ENCODE measurements at places on chromosomes 3 and 15.

DNA sequence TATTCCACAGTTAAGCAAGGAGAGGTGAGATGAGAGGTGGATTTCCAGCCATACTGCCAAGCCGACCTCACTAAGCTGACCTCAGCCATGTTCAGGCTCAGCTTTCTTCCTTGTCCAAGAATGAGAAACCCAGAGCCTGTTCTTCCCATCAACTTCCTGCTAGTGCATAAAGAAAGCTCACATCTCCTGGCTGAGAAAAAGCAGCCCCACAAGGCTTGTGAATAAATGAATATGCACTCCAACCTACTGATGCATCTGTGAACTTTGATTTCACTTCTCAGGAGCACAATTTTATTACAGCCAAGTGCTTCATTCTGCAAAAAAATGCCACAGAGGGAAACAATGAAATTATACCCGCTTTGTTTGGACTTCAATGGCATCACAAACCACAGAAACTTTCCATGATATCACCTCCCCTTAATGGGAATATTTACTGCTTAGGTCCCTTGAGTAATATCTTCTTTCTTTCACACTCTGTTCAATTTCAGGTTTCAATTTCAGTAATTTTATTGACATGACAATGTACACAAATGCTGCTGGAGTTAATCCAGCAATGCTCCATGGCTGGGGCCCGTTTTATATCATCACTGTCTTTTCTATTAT is 437.0 kb upstream of the PPP2R3A start:
- no peak for DNase-seq

- DNase-seq, result no peak
Measured at GRCh38 chr3:46896386-46896785, 18.9 kb downstream of the PTH1R start.

DNA sequence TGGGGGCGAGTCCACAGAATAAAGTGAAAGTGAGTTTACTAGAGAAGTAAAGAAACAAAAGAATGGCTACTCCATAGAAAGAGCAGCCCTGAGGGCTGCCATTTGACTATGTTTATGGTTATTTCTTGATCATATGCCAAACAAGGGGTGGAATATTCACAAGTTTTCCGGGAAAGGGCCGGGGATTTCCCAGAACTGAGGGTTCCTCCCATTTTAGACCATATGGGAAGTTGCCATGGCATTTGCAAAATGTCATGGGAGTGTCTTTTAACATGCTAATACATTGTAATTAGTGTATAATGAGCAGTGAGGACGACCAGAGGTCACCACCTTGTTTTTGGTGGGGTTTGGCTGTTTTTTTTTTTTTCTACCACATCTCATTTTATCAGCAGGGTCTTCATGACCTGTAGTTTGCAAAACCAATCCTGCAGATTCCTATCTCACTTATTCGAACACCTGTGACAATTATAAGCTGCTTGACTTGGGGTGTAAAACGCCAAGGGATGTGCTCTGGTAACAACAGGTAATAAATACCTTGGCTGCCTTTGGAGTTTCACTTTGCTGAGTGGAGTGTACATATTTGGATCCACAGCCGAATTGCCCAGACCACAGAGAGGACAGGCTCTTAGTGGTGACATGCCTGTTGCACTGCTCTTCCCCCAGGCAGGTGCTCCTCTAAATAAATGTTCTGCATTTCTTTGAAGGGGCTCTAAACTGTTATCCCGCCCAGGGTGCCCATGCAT is 43.6 kb downstream of the C2CD4B start:
- DNase-seq, result no peak

DNA sequence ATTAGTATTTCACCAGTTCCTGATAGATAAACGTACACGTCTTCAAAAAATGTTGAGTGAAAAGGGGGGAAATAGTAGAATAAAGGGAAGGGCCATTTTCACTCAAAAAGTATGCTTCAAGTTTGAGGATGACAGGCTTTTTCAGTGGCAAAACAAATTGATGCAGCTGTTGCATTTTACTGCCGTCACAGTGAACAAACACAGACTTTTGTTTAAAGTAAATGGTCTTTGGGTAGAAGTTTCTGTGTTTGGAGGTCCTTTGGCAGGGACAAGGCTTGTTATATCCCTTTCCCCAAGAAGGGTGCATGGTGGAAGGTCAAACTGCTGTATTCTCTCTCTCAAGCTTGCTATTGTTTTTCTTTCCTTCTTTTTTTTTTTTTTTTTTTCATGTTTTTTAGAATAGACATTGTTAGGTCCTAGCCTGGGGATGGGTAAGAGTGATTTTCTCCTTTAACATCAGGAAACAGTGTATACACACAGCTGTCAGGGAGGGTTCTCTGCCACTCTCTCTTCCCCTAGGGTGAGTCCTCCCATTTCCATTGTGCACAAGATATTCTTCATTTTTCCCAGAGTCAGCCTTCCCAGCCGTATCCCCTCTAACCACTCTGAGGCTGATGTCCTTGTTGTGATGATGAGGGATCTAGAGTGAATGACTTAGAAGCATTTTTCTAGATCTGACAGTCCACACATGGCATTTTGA is 6.6 kb upstream of the SUCNR1 start:
- no peak for DNase-seq

DNA sequence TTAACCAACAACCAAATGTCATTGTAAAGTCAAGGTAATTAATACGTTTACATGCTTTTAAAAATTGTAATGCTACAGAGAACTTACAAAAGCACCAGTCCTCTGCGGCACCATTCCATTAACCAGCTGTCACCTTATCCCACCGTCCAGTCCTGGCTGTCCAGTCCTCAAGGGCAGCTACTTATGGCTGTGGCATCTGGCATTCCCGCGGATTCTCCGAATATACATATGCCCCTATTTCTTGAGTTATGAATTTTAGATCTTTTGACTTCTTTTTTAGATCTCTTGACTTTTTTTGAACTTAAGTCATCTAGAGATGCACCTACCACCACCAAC is 382 bp upstream of the POMGNT2 start:
- DNase-seq, result no peak

DNA sequence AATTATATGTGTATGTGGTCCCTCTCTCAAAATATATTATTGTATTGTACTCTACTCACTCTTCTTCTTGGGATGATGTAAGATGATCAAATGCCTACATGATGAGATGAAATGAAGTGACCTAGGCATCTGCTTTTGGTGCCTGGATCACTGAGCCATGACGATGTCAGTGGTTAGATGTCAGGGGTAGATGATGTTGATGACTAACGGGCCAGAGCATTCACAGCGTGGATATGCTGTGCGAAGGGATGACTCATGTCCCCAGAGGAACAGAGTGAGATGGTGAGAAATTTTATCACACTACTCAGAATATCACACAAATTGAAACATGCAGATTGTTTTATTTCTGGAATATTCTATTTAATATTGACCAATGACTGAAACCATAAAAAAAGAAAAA is 233.9 kb upstream of the CADM2 start:
- no peak for DNase-seq

DNA sequence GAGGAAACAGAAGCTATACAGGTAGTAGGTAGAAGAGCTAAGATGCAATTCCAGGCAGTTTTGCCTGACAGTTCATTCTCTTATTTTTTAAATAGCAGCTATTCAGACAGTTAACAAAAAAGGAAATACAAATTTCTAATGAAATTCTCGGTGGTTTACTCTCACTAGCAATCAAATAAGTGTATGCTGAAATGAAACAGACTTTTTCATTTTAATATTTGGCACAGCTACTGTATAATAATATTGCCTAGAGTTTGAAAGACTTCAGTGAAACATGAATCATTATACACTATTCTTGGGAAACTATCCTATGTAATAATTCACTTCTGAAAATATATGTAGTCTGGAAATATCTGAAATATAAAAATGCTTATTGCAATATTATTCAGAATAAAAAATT is 463.2 kb upstream of the AGTR1 start:
- DNase-seq, result no peak

GRCh38 chr3:168998792-168999191 is 664.7 kb downstream of the MECOM start:
- no peak for DNase-seq

DNA sequence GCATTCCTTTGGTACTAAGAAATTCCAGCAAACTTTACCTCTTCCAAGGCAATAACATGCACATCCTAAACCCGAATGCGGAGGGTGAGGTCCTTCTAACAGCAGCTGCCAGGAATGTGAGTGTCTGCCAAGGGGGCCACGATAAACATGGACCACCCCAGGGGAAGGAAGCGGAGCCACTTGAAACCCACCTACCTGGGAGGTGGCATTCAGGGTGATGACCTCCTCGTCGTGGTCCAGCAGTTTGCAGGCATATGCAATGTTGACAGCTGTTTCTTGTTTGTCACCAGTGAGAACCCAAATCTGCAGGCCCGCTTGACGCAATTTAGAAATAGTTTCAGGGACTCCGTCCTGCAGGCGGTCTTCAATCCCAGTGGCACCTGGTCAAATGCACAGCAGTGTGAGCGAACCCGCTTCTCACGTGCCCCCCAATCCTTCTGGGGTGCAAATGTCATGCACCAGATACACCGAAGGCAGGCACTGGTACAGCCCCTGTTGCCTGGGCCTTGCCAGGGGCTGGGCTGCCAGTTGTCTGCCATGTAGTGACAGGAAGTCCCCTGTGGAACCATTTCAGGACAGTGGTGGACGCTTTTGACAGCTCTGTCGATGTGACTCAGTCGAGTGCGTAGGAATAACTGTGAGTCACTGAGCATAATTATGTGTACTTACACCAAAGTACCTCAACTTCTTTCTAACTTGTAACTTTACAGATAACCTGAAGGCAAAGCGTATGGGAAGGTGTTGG is 161.2 kb downstream of the ATP10A start:
- no peak for DNase-seq

- DNase-seq, result no peak
Measured at GRCh38 chr3:103437883-103438282, 1003.1 kb downstream of the ZPLD1 start.

GRCh38 chr3:119663885-119664284 is 3.5 kb upstream of the POPDC2 start:
- no peak for DNase-seq

DNA sequence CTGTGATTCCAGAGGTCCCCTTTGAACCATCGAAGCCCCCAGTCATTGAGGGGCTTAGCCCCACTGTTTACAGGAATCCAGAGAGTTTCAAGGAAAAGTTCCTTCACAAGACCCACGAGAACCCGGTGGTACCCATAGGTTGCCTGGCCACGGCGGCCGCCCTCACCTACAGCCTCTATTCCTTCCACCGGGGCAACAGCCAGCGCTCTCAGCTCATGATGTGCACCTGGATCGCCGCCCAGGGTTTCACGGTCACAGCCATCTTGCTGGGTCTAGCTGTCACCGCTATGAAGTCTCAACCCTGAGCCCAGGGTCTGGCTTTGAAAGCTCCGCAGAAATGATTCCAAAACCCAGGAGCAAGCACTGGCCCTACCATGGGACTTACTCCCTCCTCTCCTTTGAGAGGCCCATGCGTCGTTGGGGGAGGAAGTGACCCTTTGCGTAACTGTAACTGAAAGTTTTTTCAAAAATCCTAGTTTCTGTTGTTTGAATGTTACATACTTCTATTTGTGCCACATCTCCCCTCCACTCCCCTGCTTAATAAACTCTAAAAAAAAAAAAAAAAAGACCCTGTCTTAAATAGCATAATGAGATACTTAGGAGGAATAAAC is 85.1 kb upstream of the CSPG5 start:
- DNase-seq, result no peak

DNA sequence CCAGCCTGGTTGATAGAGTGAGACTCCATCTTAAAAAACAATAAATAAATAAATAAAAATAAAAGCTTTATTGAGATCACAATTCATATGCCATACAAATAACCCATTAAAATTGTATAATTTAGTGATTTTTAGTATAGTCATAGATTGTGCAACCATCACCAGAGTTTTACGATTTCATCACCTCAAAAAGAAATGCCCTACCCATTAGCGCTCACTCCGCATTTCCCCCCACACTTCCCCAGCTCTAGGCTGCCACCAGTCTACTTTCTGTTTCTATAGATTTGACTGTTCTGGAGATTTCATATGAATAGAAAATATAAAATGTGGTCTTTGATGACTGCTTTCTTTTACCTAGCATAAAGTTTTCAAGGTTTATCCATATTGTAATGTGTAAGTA is 57.0 kb downstream of the ARHGEF26 start:
- DNase-seq, result no peak

GRCh38 chr3:141087778-141088130 is 36.6 kb downstream of the SPSB4 start:
- no peak for DNase-seq

- no peak for DNase-seq
Measured at GRCh38 chr3:35678643-35679161, 39.4 kb downstream of the ARPP21 start.

DNA sequence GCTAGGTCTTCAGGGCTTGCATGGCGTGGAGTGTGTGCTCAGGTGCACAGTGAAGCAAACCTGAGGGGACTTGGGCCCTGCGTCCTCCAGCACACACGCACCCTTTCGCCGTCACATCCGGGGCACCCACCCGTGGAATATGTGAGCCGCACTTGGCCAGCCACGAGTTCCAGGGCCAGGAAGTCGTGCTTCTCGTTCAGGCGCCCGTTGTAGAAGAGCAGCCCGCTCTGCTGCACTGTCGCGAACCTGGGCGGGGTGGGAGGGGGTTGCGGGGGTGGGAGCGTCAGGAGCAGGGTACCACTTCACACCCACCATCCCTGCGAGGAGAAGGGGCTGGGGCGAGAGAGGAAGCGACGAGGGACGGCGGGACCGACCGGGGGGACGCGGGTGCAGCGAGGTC is 7.1 kb downstream of the CELSR3 start:
- DNase-seq, result peak; percentile 63

GRCh38 chr15:25060996-25061620 is 106.3 kb downstream of the SNRPN start:
- DNase-seq, result no peak

DNA sequence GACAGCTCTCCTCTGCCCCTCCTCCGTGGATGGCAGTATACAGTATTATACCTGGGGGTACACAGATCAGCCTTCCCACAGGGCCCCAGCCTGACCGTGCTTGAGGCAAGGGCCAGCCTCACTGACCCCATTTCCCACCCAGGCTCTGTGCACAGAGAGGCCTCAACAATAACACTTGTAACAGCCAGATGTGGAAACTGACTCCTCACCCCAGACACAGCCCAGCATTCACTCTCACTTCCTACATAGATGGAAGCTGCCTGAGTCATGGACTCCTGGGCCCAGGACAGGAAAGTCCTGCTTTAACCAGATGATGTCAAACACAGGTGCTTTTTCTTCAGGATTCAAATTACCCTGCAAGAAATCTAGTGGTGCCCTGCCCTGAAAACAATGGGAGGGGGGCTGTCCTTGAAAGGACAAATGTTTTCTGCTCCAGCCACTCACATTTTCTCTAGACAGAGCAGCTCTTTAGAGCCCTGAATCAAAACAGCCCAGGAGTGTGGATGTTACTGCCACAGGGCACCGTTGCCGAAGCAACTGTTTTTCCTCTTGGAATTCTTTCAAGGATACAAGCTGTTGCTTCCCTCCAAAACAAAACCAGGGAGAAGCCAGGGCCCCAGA is 16.4 kb downstream of the CCDC12 start:
- peak; percentile 47 for DNase-seq

GRCh38 chr3:188176476-188176875 is 22.5 kb downstream of the LPP start:
- DNase-seq, result no peak

DNA sequence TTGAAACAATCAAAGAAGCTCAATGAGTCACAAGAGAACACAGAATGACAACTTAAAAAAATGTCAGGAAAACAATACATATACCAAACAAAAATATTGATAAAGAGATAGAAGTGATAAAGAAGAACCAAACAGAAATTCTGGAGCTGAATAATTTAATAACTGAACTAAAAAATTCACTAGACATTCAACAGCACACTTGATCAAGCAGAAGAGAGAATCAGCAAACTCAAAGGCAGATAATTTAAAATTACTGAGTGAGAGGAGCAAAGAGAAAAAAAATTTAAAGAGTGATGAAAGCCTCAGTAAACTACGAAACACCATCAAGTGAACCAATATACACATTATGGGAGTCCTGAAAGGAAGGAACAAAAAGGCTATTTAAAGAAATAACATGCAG is 61.9 kb downstream of the SERP1 start:
- no peak for DNase-seq

All from GM13977 (cell line).